ENCODE measurements at places on chromosomes 4 and X.

GRCh38 chrX:150847088-150847487 lies 51.4 kb downstream of the CD99L2 start:
- DNase-seq: no peak

DNA sequence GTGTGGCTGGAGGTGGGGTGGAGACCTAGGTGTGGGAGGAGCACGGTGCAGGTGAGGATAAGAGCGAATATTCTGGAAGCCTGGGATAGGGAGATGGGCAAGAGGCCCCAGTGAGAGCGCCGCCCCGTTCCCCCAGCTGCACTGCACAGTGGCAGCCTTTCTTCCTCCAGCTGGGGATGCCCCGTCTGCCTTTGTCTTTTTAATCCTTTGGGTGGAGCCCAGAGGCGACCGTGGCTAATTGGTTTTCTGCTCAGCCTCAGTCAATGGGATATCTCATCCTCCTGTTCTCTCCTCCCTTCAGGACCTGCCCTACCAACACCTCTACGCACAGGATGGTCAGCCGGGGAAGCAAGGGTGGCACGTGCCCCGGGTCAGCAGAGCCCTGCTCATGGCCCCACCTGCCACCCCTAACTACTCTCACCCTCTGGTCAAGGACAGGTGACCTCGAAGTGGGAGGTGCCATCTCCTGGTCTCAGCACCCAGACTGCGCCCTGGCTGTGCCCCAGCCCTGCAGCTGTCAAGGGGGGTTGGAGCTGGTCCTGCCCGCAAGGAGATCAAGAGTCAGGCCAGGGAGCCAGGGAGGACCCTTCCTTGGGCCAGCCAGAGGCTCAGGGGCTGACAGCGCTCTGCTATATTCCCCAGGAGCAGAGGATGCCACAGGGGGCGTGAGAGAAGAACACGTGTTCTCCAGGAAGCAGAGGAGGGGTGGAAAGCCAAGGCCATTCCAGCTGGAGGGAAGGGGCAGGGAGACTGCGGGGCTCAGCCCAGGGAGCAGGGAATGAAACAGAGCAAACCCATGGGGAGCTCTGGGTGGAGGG lies 64.0 kb downstream of the ADRA2C start:
- no peak for DNase-seq

- no peak for DNase-seq
These were observed 104.8 kb upstream of the KIT start for GRCh38 chr4:54553001-54553400.

DNA sequence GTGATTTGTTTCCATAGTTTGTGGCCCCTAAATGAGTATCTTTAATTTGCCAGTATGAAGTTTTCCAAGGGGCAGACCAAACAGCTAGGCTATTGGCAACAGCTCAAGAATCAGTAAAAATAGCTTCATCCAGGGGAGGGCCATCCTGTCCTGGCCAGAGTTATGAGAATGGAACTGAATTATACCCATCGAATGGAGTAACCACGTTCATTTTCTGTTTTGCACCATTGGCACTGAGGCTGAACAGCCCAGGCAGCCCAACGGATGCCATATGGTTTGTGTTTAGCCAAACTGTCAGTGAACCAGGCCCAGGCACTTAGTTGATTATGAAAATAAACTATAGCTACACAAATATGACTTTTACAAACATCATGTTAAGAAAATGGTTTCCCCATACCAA lies 17.7 kb upstream of the ASB5 start:
- no peak for DNase-seq

- no peak for DNase-seq
These were observed 229.5 kb downstream of the STK32B start for GRCh38 chr4:5280828-5281227.

DNA sequence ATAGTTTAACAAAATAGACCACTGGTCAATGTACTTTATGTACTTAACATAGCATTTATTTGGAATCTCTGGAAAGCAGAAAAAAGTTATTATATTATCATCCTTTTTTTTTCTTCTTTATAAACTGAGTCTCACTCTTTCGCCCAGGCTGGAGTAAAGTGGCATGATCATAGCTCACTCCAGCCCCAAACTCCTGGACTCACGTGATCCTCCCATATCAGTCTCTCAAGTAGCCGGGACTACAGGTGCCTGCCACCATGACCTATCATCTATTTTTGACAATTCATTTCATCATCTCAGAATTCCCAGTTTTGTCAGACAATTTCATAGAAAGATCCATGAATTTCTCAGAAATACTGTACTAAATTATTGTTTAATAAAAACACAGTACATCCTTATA lies 12.7 kb downstream of the RAB28 start:
- no peak for DNase-seq

DNA sequence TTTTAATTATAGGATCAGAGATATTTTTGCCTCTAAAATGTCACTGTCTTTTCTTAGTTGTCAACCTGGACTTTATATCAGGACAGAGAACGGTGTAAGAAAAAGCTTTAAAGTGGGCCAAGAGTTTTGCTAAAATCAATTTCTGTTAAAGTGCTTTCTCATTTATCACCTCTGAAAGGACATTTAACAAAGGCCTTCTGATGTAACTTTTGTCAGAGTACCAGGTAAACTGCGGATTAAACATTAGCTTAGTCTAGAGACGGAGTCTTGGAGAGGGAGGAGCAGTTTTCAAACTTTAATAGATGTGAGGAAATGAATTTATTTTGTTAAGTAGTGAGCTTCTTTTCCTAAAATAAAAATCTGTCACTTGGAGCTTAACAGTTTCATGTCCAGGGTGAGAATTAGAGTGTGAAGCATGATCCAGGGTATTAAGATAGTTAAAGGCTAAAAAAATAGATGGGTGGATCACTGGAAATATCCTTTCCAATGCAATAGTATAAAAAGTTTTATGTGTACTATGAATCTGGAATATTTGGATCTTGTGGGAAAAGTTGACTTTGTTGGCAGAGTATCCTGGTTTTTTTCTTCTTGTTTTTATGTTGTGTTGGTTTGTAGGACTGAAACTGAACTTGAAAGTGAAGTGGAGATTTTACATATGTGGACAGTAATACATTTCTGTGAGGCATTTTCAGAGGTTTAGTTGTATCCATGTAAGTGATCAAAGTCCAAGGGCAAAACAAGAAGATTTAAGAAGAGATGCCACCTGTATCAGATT lies 33.6 kb upstream of the BMPR1B start:
- no peak for DNase-seq

DNA sequence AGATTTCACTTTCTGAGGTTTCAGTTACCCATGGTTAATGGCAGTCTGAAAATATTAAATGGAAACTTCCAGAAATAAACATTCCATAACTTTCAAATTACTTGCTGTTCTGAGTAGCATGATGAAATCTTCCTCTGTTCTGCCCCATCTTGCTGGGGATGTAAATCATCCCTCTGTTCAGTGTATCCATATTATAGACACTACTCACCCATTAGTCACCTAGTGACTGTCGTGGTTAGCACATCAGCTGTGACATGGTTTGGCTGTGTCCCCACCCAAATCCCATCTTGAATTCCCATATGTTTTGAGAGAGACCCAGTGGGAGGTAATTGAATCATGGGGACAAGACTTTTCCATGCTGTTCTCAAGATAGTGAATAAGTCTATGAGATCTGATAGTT lies 125.5 kb upstream of the GIMD1 start:
- no peak for DNase-seq

DNA sequence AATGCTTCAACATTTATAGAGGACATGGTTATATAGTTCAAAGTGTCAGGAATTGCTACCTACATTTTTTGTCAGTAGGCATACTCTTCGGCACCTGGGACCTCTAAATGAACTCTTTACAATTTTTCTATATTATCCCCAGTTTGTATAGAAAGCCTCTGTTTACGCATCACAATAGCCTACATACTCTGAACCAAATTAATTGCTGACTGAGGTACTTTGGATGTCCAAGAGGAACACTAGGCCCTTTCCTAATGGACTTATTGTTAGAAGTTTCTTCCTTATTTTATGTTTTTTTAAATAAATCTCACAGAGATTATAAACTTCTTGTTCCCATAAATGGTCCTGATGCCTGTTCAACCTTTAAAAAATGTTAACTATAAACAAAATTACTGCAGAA lies 8.4 kb upstream of the AFF2 start:
- DNase-seq: no peak

DNA sequence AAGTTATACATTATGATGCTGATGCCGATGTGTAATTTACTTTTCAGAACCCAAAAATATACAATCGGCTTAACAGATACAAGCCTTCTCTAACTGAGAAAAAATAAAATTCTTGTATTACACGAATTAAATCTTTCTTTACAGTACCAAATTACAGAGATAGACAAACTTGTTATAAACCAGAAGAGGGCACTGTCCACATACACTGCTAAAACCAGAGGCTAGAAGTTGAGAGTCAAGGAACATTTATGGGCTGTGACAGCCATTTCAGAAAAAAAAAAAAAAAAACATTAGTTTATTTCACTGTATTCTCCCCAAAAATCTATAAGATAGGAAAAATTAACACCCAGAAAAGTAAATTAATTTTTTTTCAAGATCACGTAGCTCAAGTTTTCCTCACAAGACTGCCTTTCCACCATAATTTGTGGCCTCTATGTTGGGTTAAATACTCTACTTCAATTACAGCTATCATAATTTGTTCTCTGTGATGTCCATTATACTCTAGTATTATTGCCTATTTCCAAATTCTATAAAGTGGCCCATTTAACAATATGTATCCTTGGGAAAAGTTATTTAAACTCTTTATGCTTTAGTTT lies 12.0 kb downstream of the EREG start:
- no peak for DNase-seq

DNA sequence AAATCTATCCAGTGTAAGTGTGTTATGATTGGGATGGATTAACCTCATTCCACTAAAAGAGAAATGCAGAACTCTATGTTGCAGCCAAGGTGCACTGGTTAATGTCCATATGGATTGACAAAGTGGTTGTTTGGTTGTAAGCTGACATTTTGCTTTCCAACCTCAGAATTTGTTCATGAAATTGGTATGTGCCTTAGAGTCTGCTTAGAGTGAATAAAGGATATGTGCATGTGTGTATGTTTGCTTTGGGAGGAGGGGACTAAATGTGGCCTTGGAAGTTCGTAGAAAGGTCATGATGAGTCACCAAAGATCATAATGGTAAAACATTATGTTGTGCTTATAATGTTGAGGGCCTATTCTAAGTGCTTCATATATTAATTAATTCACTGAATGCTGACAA lies 44.1 kb upstream of the MBNL3 start:
- DNase-seq: no peak

GRCh38 chr4:93384241-93384640 lies 444.3 kb upstream of the ATOH1 start:
- DNase-seq: no peak

- no peak for DNase-seq
These were observed 255.4 kb downstream of the NKX6-1 start for GRCh38 chr4:84243685-84244084.

GRCh38 chr4:155758481-155759371 lies at the start of gene GUCY1B1:
GUCY1B1 (plus strand) TSS chr4:155759021; CDS start chr4:155759141, 120 bp downstream.
- DNase-seq: peak; percentile 97

DNA sequence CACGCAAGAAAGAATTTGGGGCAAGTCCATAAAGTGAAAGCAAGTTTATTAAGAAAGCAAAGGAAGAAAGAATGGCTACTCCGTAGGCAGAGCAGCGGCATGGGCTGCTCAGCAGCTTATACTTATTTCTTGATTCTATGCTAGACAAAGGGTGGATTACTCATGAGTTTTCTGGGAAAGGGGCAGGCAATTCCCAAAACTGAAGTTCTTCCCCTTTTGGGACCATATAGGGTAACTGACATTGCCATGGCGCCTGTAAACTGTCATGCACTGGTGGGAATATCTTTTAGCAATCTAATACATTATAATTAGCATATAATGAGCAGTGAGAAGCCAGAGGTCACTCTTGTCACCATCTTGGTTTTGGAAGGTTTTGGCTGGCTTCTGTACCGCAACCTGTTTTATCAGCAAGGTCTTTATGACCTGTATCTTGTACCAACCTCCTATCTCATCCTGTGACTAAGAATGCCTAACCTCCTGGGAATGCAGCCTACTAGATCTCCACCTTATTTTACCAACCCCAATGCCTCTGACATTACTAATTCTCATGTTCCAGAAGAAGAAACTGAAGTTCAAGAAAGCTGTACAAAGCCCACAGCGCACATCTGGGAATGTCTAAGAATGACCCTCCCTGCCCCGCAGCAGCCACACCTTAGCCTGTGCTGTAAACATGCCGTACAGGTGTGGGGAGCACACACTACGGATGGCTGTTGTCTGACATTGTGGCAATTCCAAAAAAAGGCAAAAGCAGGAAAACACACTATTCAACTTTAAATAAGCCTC lies 18.6 kb downstream of the RXFP1 start:
- DNase-seq: no peak

DNA sequence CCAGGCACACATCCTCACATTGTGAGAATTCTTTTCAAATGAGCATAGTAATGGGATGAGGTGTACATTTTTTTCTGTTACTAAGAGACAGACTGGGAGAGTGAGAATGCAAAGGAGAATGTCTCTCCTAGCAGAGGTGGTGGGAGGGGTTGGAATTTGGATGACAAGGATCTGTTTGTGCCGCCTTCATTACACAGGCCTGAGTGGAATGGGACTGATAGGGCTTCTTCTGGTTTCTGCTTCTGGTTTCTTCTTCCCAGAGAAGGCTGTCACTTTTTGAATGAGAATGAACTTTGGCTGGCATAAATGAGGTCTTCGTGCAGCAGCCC lies 55.4 kb downstream of the C4orf51 start:
- no peak for DNase-seq

GRCh38 chrX:101419489-101419888 lies 11.5 kb downstream of the HNRNPH2 start:
- no peak for DNase-seq

- no peak for DNase-seq
These were observed 121.3 kb downstream of the EGF start for GRCh38 chr4:110034026-110034393.

GRCh38 chr4:1169171-1169671 lies 3.2 kb downstream of the SPON2 start:
- no peak for DNase-seq

GRCh38 chr4:154714339-154715040 lies 29.3 kb upstream of the LRAT start:
- DNase-seq: no peak

GRCh38 chr4:13783800-13784411 lies 156.4 kb upstream of the BOD1L1 start:
- DNase-seq: no peak

- DNase-seq: no peak
These were observed 129.1 kb upstream of the NAP1L5 start for GRCh38 chr4:88826771-88827170.

GRCh38 chr4:129821073-129821472 lies 725.1 kb downstream of the C4orf33 start:
- DNase-seq: no peak

DNA sequence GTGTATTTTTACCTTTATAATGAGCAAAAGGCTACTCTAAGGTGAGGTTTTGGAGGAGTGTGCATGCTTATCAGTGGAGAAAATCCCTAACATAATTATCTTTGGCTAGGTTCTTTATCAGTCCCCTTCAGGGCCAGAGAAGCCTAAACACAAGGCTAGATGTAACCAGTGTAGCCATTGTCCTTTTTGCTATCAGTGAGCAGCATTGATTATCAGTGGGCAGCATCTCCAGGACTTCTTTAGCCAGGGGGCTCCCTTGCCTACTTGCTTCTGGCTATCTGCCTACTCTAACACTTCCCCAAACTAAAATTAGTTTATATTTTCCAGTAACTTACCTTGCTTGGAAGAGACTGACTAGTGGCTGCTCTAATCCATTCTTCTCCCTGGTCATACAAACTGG lies 595.6 kb downstream of the TRAM1L1 start:
- DNase-seq: no peak

- no peak for DNase-seq
These were observed 108.8 kb upstream of the RPL34 start for GRCh38 chr4:108511618-108512017.

- DNase-seq: peak; percentile 57
These were observed 43.8 kb downstream of the RGS12 start for GRCh38 chr4:3336382-3337356.

All from osteocyte (in vitro differentiated cells).